ENCODE measurements at places on chromosomes 12 and 14.

DNA sequence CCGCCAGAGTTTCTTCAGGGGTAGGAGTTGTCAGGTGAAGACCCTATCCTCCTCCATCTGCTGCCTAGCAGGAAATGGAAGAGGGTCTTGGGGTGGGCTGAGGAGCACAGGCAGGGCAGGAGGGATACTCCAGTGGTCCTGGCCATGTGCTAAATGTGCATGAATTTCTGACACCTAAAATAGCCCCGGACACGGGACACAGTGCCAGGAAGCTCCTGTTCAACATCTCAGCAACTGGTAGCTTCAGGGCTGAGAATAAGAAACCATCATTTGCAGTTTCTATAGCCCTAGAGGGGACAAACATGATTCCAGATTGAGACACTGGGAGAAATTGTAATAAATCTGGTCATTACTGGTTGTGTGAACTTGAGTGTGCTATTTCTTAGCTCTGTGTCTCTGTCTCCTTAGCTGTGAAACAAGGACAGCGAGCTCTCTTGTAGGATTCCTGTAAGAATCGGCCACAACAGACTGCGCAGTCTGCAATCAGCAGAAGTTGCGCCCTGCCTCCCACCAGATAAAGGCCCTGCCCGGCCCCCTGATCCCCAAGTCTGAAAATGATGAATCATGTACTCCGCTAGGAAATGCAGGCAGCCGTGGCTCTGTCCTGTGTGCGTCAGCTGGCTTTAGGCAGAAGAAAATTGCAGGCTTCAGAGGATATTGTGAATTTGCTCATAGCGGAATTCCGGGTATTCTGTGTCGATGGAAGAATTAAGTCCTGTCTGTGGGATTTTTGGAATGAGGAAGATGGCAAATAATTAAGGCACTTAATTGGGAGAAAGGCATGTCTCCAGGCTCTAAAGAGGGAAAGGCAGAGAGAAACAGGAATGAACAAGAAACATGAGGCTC, 35.2 kb upstream of the MEG3 start:
- DNase-seq = no peak

GRCh38 chr14:85085981-85086380, 444.0 kb upstream of the FLRT2 start:
- no peak for DNase-seq

- no peak for DNase-seq
These were observed 359.6 kb upstream of the DIO2 start for GRCh38 chr14:80570930-80571298.

- no peak for DNase-seq
These were observed 218.8 kb downstream of the DPF3 start for GRCh38 chr14:72675126-72675525.

GRCh38 chr12:67562513-67563287, 85.8 kb upstream of the DYRK2 start:
- no peak for DNase-seq

- DNase-seq = no peak
These were observed 93.5 kb upstream of the FOXG1 start for GRCh38 chr14:28673056-28673455.

DNA sequence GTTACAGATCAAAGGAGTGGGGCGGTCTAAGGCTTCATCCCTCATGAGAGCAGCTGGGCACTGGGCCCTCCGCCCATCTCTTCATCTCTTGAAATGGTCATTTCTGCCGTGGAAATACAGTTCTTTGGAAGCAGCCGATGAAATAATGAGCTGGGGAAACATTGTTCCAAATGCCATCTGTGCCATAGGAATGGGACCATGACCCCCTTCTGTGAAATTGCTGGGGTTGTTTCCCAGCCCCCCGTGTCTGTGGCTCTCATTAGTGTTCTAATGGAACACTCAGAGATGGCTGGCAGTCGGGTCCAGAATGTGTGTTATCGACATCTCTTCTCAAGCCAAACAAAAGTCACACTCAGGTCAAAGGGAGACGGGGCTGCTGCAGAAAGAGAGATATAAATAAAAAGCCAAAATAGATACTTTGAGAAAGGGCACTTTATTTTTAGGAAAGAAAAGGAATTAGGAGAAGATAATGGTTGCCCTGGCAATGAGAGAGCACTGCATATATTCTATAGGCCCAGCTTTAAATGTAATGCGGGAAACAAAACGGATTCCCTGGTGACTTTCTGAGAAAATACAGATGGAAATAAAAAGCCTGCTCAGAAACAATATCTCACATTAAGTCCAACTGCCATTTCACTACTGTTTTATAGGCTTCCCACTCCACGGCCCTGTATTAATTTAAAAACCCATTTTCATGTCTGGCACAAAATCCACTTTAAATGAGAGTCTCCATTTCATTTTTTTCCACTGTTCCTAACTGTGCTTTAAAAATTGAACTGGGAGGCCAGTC, 107.1 kb downstream of the TTC8 start:
- no peak for DNase-seq

GRCh38 chr12:20350495-20350894, 17.8 kb upstream of the PDE3A start:
- DNase-seq = no peak

DNA sequence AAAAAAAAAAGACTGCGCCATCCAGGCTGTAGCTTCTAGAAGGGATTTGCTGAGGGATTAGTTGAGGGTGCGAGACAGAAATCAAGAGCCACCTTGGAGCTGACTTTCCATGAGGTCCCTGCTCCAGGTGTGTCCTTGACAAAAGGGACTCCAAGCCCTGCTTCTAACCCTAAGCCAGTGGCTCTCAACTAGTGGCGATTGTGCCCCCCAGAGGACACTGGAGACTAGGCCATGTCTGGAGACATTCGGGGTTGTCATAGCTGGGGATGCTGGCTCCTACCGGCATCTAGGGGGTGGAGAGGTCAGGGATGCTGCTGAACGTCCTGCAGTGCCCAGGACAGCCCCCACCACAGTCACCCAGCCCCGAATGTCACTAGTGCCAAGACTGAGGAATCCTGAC, 40.6 kb downstream of the SPRING1 start:
- no peak for DNase-seq

- DNase-seq = no peak
These were observed 7.8 kb downstream of the STX2 start for GRCh38 chr12:130831246-130831645.

DNA sequence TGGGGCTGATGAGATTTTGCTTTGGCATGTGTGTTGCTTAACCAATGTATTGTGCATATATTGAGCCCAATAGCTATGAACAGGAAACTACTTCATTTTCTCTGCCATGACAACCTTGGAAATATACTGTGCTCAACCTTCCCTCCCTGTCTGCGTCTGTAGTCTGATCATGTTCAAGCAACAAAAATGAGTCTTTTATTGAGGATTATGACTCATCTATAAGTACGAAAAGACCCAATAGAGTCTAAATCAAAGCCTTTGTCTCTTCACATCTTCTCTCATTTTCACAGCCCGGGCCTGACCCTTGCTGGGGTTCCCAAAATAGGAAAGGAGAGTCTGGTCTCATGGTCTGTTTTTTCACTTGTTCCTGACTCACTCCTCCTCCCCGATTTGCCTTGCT, 158.2 kb downstream of the CAND1 start:
- DNase-seq = no peak

DNA sequence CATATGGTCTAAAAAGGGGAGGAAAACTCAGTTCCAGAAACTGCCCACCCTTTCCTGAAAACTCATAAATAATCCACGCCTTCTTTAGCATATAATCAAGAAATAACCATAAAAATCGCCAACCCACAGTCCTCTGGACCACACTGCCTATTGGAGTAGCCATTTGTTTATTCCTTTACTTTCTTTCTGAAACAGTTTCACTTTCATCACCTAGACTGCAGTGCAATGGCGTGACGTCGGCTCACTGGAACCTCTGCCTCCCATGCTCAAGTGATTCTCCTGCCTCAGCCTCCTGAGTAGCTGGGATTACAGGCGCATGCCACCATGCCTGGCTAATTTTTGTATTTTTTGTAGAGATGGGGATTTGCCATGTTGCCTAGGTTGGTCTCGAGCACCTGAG, 44.2 kb downstream of the CLMN start:
- no peak for DNase-seq

GRCh38 chr12:1093166-1093751, 102.2 kb downstream of the ERC1 start:
- DNase-seq = no peak

DNA sequence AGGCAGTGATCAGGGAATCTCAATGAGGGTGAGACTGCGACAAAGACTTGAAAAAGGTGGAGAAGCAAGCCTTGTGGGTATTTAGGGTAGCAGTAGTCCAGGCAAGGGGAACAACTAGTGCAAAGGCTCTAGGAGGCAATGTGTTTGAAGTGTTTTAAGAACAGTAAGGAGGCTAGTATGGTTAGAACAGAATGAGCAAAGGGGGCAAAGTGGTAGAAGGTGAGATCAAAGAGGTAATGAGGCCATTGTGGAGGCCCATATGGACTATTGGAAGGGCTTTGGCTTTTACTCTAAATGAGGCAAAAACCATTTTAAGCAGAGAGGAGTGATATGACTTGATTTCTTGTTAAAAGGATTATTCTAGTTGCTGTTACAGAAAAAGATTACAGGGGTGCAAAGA, 16.8 kb downstream of the HIF1A start:
- DNase-seq = no peak

- DNase-seq = no peak
These were observed 186.6 kb downstream of the CALM1 start for GRCh38 chr14:90583427-90583826.

GRCh38 chr12:99383258-99383657, 264.3 kb upstream of the GARIN6 start:
- DNase-seq = no peak

DNA sequence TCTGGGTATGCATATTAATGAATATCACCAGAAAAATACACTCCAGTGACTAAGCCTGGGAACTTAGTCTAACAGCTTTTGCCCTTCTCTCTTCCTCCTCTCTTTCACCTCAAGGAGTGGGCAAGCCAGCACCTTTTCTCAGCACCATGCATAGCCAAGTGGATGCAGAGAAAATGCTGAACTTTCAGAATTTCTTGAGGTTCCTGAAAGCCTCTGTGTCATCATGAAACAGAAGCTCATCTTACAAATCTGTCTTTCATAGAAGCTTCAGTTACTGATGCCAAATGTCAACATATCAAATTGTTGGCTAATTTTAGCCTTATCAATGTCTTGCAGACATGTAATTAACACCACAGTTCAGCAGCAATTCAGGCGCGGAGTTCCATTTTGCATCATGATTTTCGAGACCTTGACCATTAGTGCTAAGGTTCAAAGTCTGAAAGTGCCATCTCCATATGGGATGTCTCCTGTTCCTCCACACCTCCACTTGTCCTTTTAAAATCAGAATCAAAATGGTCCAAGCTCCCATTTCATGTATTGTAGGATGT, 51.1 kb upstream of the RPH3A start:
- DNase-seq = no peak

- DNase-seq = no peak
These were observed 702.7 kb downstream of the TMTC2 start for GRCh38 chr12:83389237-83389996.

DNA sequence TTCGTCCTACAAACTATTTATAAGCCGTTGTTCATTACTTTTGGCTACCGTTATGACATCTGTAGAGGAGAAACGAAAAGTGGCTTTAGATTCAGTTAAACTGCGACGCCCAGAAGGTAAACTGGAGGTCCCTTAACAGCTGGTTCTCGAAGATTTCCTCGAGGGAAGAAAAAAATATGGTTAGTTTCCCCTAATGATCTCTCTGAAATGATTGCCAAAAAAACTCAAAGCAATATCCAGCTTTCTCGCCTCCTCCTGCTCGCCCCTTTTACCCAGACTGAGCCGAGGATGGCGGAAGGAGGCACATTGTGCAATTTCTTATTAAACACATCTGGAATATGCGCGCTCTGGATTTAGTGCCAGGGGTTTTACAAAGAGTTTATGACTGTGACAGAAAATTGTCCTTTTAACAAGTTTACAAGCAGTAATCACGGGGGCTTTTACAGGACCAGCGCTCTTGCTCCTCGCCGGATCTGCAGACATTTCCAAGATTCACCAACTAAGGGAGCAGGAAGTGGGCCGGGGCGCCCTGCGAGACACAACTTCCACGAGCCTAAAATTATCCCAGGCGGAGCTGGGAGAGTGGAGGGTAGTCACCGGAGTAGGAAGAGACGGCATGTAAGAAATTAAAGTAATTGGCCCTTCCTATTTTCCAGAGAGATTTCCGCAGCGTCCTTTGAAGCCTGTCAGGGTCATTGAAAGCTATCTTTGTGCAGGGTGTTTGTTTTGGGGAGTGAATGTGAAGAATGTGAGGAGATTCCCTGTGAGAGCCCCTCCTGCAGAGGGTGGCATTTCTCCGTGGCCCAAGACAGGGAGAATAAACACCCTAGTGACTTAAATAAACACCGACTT, 5.6 kb downstream of the SIX1 start:
- DNase-seq = no peak

GRCh38 chr14:49306152-49306751, 279.9 kb downstream of the RPS29 start:
- no peak for DNase-seq

- no peak for DNase-seq
These were observed 5.6 kb downstream of the NECAP1 start for GRCh38 chr12:8087666-8088065.

GRCh38 chr12:45402288-45402687, 186.4 kb downstream of the ANO6 start:
- DNase-seq = no peak
